ENCODE measurements at places on chromosomes 12 and 14.

GRCh38 chr12:46783871-46784270 is 41.9 kb downstream of the SLC38A4 start:
- H3K4me3 ChIP-seq: no peak overlapping the region
- H3K4me1 ChIP-seq: no peaks in the 10 kb centered on the region
- no peak overlapping the region for H3K27ac ChIP-seq
- H3K27me3 ChIP-seq: no peaks in the 10 kb centered on the region

GRCh38 chr14:39446131-39446744 is 14.0 kb upstream of the FBXO33 start:
- no peaks in the 10 kb centered on the region for H3K27me3 ChIP-seq
- no peaks in the 10 kb centered on the region for H3K4me1 ChIP-seq
- H3K36me3 ChIP-seq: no peaks in the 10 kb centered on the region
- DNase-seq: no peak

GRCh38 chr14:93395231-93395630 is 35.5 kb upstream of the UNC79 start:
- H3K36me3 ChIP-seq: no peaks in the 10 kb centered on the region
- H3K27ac ChIP-seq: no peak overlapping the region
- DNase-seq: no peak

- DNase-seq: peak; percentile 79
- no peaks in the 10 kb centered on the region for H3K36me3 ChIP-seq
- peak overlapping the region; percentile 17 for H3K27ac ChIP-seq
Observed at GRCh38 chr14:98984719-98985041, 287.3 kb downstream of the BCL11B start.

DNA sequence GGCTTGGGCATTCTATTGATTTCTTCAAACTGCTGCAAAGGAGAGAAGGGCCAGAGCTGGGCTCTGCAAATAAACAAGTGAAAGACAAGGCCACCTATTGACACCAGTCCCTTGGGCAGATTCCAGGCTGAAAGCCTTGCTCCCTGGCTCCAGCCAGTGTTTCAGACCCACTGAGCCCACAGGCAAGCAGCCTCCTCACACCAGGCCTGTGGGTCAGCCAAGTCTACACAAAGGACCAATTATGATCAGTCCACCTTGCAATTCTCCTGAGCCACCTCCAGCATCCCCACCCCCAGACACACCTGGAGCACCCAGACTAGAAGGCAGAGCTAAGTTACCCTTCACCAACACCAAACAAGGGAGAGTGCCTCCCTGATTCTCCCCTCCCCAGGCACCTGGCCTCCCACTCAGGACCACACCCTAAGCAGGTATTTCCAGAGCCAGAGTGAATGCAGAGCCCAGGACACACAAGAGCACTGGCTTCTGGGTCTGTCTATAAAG is 13.8 kb downstream of the ACTN1 start:
- no peak for DNase-seq
- H3K4me1 ChIP-seq: peaks cover 9% of the 10 kb centered on the region
- no peak overlapping the region for H3K4me3 ChIP-seq
- no peaks in the 10 kb centered on the region for H3K36me3 ChIP-seq

DNA sequence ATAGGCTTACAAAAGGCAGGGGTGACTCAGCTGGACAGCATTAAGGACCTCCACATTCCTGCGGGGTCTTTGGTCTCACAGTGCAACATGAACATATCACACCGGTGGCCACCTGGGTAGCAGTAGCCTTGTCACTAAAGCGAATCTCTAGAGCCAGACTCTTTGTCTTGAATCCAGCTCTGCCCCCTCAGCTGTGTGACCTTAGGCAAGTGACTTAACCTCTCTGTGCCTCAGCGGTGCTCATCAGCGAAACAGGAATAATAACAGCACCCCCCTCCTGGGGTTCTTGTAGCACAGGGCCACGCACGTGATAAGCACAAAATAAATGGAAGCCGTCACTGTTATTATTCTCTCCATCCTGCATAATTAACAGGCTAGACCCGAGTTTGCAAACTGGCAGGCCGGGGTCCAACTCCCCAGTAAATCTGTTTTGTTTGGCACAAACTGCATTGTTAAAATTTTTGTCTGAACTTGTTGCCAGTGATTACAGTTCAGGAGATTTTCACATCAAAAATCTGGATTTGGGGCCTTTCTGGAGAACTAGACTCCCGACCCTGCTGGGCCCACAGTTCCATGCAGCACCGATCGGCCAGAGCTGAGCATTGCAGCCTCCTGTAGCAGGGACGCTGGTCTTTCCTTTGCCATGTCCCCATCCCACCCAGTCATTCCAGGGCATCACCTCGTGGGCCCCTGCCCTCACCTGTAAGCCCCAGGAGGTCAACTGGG is 174.8 kb downstream of the PHETA1 start:
- no peaks in the 10 kb centered on the region for H3K36me3 ChIP-seq
- no peak for DNase-seq
- no peak overlapping the region for H3K4me3 ChIP-seq
- H3K27me3 ChIP-seq: no peaks in the 10 kb centered on the region
- H3K27ac ChIP-seq: no peak overlapping the region
- no peaks in the 10 kb centered on the region for H3K4me1 ChIP-seq

DNA sequence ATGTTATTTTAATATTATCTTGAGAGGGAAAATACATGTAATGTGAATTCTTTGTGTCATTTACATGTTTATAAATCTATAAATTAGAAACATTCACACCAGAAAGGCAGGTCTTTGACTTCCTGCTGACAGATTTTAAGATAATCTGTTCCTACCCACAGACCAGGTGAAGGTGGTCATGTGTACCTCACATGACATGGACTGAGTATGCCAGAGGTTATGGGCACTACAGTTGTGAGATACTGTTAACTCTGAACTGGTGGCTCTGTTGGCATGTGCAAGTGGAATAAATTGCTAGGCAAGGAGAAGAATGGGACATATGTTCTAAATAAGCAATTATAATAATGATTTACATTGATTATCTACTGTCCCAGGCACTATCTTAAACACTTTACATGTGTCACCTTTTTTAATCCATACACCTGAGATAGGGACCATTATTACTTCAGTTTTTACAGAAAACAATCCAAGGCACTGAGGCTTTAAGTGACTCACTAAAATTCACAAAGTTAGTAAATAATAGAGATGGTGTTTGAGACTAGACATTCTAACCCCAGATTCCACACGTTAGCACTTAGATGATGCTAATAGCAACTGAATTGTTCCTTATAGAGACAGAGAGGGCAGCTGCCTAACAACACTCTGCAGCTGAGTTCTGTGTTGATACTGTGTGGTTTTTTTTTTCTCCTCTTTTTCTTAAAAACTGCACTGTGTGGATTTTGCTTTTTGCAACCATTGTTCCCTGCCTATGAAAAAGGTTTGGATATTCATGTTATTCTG is 23.8 kb downstream of the SLC16A7 start:
- H3K4me3 ChIP-seq: no peak overlapping the region
- no peaks in the 10 kb centered on the region for H3K36me3 ChIP-seq
- H3K27ac ChIP-seq: no peak overlapping the region
- H3K27me3 ChIP-seq: no peaks in the 10 kb centered on the region
- no peaks in the 10 kb centered on the region for H3K4me1 ChIP-seq
- no peak for DNase-seq

GRCh38 chr12:80222261-80222660 is 122.9 kb downstream of the OTOGL start:
- no peak overlapping the region for H3K27ac ChIP-seq
- DNase-seq: no peak
- H3K27me3 ChIP-seq: no peaks in the 10 kb centered on the region
- H3K4me1 ChIP-seq: no peaks in the 10 kb centered on the region
- H3K36me3 ChIP-seq: no peaks in the 10 kb centered on the region

- no peaks in the 10 kb centered on the region for H3K36me3 ChIP-seq
- H3K4me1 ChIP-seq: peaks cover 2% of the 10 kb centered on the region
- peak within 1 kb of the TSS; percentile 98 for H3K4me3 ChIP-seq
- H3K27ac ChIP-seq: peak within 1 kb of the TSS; percentile 23
Observed at GRCh38 chr12:401235-402028, at the start of gene CCDC77. Gene CCDC77, plus strand, starts transcription at chr12:401644. Its CDS starts 7,740 bp downstream, at chr12:409384.

GRCh38 chr12:132458846-132459641 is 30.9 kb upstream of the FBRSL1 start:
- no peaks in the 10 kb centered on the region for H3K27me3 ChIP-seq
- no peak for DNase-seq
- H3K4me1 ChIP-seq: no peaks in the 10 kb centered on the region
- no peak overlapping the region for H3K4me3 ChIP-seq
- H3K27ac ChIP-seq: no peak overlapping the region
- no peaks in the 10 kb centered on the region for H3K36me3 ChIP-seq

GRCh38 chr12:45726603-45727300 is 2.8 kb upstream of the ARID2 start:
- H3K27me3 ChIP-seq: no peaks in the 10 kb centered on the region
- H3K4me1 ChIP-seq: no peaks in the 10 kb centered on the region
- peak overlapping the region; percentile 94 for H3K27ac ChIP-seq
- DNase-seq: peak; percentile 51
- H3K36me3 ChIP-seq: no peaks in the 10 kb centered on the region
- peak overlapping the region; percentile 97 for H3K4me3 ChIP-seq

DNA sequence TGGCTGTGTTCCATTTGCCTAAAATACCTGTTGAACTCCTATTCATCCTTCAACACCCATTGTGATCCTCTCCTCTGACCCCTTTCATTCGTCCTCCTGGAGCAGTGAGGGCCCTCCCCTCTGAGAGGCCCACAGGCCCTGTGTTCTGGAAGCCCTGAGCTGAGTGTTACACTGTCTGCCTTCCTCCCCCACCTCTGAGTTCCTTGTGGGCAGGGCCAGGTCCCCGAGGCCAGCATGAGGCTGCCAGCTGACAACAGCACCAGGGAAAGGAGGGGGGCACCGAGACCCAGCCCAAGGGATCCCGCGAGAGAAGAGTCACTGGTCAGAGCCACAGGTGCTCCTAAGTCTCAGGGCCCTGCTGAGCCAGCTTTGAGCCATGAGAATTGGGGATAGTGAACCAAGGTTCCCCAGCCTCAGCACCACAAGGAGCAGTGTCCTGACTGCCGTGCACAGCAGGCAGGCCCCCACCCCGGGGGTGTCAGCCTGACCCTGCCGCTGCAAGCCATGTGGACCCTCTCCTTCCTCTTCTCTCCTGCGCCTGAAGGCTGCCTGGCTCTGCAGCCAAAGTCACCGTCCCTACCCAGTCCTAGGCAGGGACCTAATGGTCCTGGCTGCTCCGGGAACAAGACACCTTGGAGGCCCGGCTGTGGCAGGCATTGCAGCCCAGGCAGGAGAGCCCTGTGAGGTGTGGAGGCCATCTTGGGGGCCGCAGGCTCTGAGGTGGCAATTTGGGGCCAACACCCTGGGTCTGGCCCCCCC is 52.5 kb downstream of the BEGAIN start:
- DNase-seq: no peak
- H3K36me3 ChIP-seq: no peaks in the 10 kb centered on the region
- H3K27ac ChIP-seq: no peak overlapping the region
- no peaks in the 10 kb centered on the region for H3K4me1 ChIP-seq
- H3K27me3 ChIP-seq: no peaks in the 10 kb centered on the region

GRCh38 chr12:52132754-52133161 is 53.3 kb downstream of the SMIM41 start:
- H3K4me1 ChIP-seq: no peaks in the 10 kb centered on the region
- no peak for DNase-seq
- no peak overlapping the region for H3K27ac ChIP-seq
- H3K4me3 ChIP-seq: no peak overlapping the region
- no peaks in the 10 kb centered on the region for H3K36me3 ChIP-seq

DNA sequence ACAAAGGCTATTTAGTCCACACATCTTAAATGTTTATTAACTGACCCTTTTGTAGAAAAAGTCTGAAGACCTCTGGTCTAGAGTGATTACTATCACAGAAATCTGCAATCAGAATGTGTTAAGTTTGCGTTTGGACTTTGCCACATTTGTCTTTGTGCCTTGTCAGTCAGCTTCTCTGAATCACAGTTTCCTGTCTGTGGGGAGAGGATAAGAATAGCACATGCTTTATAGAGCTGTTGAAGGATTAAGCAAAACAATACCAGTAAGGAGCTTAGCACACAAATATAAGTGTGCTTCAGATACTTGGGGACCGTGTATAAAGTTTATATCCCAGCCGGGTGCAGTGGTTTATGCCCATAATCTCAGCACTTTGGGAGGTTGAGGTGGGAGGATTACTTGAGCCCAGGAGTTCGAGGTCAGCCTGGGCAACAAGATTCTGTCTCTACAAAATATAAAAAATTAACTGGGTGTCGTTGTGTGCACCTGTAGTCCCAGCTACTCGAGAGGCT is 63.0 kb upstream of the BTG1 start:
- no peak overlapping the region for H3K4me3 ChIP-seq
- H3K27me3 ChIP-seq: no peaks in the 10 kb centered on the region
- peak; percentile 19 for DNase-seq
- H3K36me3 ChIP-seq: no peaks in the 10 kb centered on the region
- no peak overlapping the region for H3K27ac ChIP-seq
- H3K4me1 ChIP-seq: no peaks in the 10 kb centered on the region

DNA sequence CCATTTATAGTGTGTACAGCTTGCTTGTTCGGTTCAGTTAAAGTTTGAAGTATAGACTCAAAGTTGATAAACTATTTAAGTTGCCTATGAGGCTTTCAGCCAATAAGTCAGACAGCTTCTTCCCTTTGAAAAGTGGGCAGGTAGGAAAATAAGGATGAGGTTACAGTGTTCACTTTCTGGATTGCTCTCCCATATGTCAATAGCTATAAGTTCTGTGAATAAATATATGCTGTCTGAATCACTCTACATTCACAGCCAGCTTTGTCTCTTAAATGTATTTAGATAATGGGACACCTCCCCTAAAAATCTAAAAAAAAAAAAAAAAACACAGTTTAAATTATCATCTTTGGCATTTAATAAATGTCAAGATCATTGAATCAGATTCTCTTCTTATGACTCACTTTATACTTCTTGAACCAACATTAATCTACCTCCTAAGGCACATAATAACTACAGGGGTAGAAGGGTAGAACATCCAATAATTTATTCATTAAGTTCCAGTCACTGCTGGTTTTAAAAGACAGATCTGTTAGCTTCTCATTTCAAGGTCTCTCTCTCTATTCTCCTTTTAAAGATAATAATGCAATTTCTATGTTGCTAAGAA is 126.4 kb upstream of the PCED1B start:
- no peaks in the 10 kb centered on the region for H3K27me3 ChIP-seq
- no peak for DNase-seq
- H3K4me1 ChIP-seq: no peaks in the 10 kb centered on the region
- H3K36me3 ChIP-seq: no peaks in the 10 kb centered on the region

- H3K27me3 ChIP-seq: no peaks in the 10 kb centered on the region
- no peaks in the 10 kb centered on the region for H3K4me1 ChIP-seq
- no peak overlapping the region for H3K4me3 ChIP-seq
- no peak overlapping the region for H3K27ac ChIP-seq
- no peaks in the 10 kb centered on the region for H3K36me3 ChIP-seq
Observed at GRCh38 chr12:99039367-99040120, 394.5 kb downstream of the APAF1 start.

- no peak overlapping the region for H3K27ac ChIP-seq
- no peak overlapping the region for H3K4me3 ChIP-seq
- no peaks in the 10 kb centered on the region for H3K4me1 ChIP-seq
- H3K27me3 ChIP-seq: no peaks in the 10 kb centered on the region
- DNase-seq: no peak
Observed at GRCh38 chr12:131943876-131944275, 5.9 kb upstream of the EP400 start.

- peak; percentile 45 for DNase-seq
- no peak overlapping the region for H3K4me3 ChIP-seq
- no peaks in the 10 kb centered on the region for H3K27me3 ChIP-seq
- H3K4me1 ChIP-seq: no peaks in the 10 kb centered on the region
- no peaks in the 10 kb centered on the region for H3K36me3 ChIP-seq
- H3K27ac ChIP-seq: no peak overlapping the region
Observed at GRCh38 chr12:20423557-20423956, 55.2 kb downstream of the PDE3A start.
